Activated CD4-positive, CD25-positive, alpha-beta regulatory T cell (primary cell): ENCODE measurements at places on chromosomes 2 and 18.

DNA sequence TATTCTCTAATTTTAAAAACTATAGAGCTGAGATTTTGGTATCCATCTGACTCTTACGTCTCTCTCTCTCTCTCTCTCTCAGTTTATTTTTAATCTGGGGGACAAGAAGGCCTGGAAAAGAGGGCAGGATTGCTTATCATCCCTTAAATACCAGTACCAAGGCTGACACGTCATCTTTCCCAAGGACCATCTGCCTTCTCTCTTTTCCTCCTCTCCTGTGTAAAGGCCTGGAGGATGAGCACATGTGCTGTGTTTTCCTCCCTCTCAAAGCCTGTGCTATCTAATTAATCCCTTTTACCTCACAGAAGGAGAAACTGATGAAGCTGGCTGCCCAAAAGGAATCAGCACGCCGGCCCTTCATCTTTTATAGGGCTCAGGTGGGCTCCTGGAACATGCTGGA is 7.3 kb downstream of the IL37 start:
- DNase-seq = no peak

DNA sequence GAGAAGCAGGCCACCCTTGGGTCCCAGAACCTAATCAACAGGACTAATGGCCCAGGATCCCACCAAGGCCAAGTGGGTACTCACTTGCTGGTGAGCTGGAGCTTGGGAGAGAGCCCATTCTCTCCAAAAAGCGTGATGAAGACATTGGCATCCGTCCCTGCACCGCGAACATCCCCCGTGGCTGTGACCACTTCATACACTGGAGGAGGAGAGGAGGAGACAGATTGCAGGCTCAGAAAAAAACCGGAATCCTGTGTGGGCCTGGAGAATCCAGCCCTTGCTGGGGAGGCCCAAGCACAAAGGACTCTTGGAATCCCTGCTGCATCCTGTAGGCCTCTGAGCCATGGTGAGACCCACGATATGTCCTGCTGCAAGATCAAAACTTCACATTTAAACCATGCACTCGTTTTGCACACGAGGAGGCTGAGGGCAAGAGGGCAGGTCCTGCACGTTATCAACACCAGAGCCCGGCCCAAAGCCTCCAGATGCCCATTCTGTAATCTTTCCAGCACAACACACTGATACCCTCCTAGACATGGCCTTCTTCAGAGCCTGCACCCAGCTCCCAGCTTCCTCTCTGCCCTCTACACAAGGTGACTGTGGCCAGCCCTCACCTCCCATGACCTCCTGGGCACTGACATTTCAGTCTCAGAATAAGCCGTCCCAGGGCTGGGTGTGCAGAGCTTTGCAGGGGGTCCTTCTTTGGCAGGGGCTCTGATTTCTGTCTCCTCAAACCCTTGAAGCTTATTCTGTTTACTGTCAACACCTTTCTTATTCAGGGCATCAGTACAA is 7.8 kb downstream of the LOXHD1 start:
- DNase-seq = no peak

DNA sequence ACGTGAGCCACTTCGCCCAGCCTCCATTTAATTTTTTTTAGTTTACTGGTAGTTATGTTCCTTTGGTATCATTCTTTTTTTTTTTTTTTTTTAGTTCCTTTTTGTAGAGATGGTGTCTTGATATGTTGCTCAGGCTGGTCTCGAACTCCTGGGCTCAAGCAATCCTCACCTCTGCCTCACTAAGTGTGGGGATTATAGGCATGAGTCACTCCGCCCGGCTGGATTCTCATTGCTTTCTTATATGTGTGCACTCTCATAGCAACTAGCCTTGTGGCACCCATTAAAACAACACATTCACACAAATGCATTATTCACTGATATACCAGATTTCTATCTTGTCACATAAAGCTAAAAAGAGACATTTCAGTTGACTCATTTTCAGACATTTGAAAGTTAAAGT is 4.2 kb downstream of the TTC27 start:
- no peak for DNase-seq

DNA sequence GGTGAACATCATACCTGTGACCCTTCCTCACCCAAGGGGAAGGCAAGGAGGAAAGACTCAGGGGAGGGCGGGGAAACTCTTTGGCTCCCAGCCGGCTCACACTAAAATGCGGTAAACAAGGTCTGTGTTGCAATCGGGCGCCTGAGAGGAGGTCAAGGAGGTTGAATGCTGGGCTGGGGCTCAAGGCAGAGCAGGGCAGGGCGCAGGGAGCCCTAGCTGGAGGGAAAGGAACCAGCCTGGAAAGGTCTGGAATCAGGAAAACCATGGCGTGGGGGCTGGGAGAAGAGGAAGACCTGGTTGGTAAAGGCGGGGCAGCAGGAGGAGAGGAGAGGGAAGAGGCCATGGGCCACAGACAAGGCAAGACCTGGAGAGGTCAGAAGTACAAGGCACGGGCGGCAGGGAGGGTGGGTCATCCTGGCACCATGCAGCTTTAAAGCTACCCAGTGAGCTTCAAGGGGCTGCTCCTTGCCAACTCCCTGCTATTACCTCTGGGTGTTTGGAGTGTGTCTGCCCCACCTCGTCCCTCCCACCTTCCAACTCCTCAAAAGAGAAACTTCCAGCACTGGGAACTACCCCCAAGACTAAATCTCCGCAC is 4.8 kb upstream of the TMEM37 start:
- no peak for DNase-seq

- no peak for DNase-seq
These were observed 53.3 kb upstream of the SLC5A7 start for GRCh38 chr2:107932979-107933378.

DNA sequence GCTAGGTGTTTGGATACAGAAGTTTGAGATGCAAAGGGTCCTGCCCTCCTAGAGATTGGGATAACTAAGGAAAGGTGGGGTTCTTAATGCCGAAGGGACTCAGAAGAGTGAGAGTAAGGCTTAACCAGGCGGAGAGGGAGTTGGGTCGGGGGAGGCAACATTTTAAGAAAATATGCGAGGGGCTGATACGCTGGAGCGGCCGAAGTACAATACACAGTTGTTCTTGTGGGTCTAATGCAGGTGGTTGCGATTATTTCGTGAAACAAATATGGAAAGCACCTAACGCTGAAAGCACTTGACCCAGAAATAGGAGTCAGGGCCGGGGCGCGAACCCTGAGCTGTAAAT is 344 bp upstream of the MRPL33 start:
- no peak for DNase-seq

DNA sequence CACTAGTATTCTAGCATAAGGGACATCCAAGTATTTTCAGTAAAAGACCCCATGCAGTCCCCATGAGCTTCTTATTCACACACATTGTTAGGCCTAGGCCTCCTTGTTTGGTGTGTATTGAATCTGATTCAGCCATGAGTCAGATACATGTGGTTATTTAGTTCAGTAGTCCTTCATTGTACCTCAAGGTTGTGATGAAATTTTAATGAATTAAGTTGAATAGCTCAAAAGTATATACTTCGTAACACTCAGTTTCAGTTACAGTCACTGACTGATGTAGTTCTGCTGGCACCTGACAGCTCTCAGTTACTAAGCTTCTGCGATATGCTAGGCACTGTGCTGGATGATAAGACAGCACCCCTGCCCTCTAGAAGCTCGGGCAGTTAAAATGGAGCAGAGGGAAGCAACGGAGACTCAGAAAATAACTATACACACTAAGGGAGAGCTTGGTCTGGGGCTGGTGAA is 86.4 kb downstream of the XRCC5 start:
- DNase-seq = no peak

- DNase-seq = no peak
These were observed 107.2 kb upstream of the ETAA1 start for GRCh38 chr2:67289921-67290371.

DNA sequence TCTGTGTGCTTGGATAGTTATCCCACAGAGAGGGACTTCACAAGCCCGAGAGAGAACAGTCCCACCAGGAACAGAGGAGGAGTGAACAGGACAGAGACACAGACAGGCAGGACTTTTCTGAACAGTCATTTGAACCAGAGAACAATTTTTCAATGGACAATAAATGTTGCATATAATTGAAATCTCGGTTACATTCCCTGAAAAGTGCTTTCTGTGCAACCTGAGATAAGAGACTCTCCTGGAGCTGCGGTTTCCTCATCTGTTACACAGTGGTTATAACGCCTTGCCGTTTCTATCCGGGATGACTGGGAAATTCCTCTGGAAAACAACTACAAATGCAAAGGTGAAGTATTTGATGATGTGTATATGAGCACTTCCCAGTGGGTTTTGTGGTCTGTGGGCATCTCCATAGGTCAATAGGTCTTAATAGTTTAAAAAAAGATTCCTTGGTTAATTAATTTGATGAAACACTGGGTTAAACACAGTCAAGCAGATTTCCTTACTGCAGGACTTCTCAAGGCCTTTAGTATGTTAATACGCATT is 87.2 kb upstream of the HPCAL1 start:
- no peak for DNase-seq

GRCh38 chr2:223166983-223167650 is 115.1 kb downstream of the KCNE4 start:
- DNase-seq = no peak

GRCh38 chr2:172919732-172920131 is 155.9 kb upstream of the MAP3K20 start:
- no peak for DNase-seq

DNA sequence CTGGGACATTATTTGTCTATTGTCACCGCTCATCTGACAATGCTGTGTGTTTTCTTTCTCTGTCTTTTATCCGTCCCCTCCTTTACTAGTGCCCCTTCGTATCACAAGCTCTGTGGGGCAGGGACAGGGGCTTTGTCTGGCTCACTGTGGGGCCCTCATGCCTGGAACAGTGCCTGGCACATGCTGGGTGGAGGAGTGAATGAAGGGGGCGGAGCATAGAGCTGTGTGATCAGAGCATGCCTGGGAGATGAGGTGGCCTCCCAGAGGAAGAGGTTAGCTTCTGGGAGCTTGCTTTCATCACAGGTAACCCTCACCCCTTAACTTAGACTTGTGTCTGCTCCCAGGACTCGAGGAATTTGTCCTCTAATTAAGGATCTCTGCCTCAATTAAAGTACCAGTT is 16.4 kb downstream of the MTCL1 start:
- no peak for DNase-seq

DNA sequence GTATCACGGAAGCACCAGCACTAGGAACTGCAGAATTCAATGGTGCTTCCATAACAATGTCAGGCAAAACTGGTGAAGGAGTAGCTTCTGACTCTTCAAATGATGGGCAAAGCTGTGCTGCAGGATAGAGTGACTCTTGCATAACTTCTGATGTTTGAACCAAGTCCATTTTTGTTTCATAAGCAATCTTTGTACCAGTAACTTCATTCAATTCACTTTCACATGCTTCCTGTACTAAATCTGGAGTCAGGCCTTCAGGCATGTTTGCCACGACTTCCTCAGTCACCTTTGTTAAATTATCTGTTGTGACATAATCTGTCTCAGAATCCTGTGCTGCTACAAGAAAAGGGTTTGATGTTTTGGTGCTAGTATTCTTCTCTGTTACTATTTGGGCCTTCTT is 24.0 kb downstream of the RTN4 start:
- no peak for DNase-seq

DNA sequence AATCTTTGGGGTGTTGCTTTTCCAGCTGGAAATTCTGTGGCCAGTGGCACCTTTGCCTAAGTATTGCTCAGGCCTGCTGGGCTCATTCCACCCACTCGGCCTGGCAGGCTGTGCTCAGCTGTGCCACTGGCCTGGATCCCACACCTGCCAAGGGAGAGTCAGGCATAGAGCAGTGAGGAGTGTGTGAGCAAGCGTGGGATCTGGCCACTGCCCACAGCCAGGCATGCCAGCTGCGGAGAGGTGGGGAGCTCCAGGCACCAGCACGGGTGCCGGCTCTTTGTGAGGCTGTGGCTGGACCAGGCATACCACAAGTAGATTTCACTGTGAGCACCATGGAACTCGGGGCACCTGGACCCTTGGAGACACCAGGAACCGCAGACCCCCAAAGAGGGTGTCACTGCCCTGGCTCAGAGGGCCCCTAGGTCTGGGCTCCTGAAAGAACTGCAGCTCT is 118.1 kb upstream of the MAP2 start:
- DNase-seq = no peak

DNA sequence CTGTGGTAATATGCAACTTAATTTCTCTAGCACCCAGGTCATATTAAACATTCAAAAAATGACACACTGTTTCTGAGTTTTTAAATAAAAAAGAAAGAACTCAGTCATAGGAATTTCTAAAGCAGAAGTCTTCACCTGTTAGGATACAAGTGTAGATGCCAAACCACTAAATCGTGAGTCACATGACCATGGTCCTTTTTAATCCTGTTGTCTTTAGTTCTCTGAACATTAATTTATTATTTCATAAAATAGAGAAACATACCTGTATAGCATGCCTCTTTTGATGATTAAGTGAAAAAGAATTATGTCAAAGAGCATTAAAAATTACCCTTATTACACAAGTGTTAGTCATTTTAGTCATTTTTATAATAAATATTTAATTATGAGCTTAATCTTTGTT is 398.8 kb downstream of the CCDC85A start:
- no peak for DNase-seq

- no peak for DNase-seq
These were observed 172.7 kb upstream of the FHL2 start for GRCh38 chr2:105571445-105571987.

GRCh38 chr2:211328126-211328525 is 771.7 kb downstream of the CPS1 start:
- no peak for DNase-seq

GRCh38 chr2:230691005-230691647 is 21.5 kb upstream of the CAB39 start:
- no peak for DNase-seq

DNA sequence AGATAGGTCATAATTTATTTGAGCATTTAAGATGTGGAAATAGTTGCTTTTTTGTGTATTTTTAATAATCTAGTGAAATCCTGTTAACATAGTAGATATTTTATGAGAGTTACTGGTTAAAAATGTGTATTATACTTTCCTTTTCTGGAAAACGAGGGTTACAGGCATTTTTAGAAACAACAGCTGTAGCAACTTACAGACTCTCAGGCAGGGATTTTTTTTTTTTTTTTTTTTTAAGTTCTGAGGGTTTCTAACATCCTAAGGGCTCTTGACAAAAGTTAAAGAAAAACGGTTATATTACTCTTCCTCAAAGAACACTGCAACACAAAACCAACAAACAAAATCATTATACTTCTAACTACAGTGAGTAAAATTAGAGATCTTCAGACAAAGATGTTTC is 205.9 kb downstream of the ACKR3 start:
- no peak for DNase-seq

- DNase-seq = no peak
These were observed 133.5 kb downstream of the SPTBN1 start for GRCh38 chr2:54589340-54590215.

GRCh38 chr18:56139792-56140254 is 498.6 kb downstream of the TXNL1 start:
- DNase-seq = no peak

GRCh38 chr2:86790676-86791572 is at the start of gene CD8A:
CD8A (minus strand) TSS chr2:86790913; CDS start chr2:86790825, 88 bp downstream.
- DNase-seq = no peak

GRCh38 chr18:31819106-31819924 is 58.6 kb upstream of the SLC25A52 start:
- no peak for DNase-seq

DNA sequence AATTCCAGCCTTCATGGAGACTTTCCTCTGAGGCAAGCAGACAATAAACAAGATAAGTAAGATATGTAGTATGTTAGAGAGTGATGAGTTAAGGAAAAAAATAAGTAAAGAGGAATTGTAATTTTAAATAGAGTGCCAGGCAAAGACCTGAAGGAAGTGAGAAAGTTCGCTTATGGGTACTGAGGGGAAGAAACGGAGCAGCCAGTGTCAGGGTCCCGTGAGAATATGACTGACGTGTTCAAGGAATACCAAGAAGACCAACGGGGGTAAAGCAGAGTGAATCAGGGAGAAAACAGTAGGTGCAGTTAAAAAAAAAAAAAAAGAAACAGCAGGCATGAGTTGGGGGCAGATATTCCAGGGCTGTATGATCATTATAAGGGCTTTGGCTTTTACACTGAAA is 45.1 kb downstream of the ARHGEF33 start:
- DNase-seq = no peak
